ENCODE measurements at places on chromosomes 11 and 22.

DNA sequence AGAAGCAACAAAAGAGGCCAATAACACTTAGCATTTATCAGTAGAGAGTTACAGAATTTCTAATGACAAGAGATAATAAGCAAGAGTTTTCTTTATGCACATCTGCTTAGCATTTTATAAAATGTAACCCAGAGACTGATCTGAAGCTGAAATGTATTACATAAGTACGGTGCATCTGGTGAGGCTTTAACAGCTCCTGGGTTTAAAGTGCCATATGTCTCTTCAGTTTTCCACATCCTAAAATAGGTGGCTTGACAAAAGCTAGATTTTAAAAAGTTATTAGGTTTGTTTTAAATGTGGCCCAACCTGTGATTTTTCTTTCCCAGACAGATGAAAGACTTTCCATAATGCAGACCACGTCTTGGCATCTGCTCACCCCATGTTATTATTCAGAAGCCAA lies 620.7 kb upstream of the ARHGAP42 start:
- DNase-seq = no peak

- DNase-seq = no peak
Measured at GRCh38 chr11:20097319-20098221, 62.7 kb downstream of the DBX1 start.

DNA sequence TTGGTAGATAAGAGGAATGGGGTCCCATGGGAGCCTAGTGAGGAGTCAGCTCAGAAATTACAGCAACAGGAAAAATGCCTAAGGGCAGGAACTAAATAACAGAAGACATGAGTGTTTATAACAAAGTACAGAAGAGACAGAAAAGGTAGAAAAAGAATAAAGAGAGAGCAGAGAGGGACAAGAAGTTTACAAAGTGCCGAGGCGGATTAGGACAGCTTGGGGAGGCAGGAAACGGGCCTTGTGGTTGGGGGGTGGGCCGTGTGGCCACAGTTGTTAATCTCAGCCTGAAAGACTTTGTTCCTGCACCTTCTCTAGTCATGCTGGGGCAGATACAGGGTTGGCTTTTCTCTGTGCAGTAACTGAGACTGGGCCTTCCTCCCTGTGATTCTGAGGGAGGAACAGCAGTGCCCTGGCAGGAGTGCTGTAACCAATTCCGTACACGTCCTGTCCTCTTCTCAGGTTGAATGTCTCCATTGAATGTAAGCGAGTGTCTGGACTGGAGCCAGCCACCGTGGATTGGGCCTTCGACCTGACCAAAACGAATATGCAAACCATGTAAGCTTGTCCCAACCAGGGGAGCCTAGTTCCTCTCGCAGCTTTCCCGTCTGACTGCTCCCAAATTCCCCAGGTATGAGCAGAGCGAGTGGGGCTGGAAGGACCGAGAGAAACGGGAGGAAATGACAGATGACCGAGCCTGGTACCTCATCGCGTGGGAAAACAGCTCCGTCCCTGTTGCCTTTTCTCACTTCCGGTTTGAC lies 13.2 kb downstream of the NAA40 start:
- no peak for DNase-seq

DNA sequence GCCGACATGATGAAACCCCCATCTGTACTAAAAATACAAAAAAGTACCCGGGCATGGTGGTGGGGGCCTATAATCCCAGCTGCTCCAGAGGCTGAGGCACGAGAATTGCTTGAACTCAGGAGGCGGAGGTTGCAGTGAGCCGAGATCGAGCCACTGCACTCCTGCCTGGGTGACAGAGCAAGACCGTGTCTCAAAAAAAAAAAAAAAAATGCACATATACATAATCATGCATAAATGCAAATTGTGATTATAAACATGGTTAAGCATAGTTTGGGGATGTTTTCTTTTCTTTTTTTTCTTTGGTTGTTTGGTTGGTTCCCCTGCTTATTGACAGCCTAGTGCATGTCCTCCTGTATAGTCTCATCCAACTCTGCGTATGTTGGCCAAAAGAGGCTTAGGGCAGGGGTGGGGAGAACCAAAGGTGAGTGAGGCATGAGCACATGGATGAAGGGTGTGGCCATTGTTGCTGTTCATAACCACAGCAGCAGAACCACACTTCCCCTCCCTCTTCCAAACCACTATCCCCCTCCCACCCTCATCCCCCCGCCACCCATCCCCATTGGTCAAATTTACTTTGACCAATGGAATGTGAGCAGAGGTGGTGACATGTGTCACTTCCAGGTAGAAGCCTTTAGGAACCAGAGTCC lies 6.9 kb upstream of the VPS37C start:
- no peak for DNase-seq

DNA sequence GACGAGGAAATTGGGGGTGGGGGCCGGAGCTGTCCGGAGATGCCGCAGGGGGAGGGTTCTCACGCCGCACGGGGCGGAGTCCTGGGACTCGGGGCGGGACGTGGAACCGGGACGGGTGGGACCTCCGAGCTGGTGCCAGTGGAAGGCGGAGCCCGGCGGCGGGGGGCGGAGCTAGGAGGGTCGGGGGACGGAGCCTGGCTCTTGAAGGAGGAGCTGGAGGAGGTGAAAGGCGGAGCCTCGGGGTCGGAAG lies 271 bp downstream of the FKBP2 start:
- DNase-seq = peak; percentile 99

DNA sequence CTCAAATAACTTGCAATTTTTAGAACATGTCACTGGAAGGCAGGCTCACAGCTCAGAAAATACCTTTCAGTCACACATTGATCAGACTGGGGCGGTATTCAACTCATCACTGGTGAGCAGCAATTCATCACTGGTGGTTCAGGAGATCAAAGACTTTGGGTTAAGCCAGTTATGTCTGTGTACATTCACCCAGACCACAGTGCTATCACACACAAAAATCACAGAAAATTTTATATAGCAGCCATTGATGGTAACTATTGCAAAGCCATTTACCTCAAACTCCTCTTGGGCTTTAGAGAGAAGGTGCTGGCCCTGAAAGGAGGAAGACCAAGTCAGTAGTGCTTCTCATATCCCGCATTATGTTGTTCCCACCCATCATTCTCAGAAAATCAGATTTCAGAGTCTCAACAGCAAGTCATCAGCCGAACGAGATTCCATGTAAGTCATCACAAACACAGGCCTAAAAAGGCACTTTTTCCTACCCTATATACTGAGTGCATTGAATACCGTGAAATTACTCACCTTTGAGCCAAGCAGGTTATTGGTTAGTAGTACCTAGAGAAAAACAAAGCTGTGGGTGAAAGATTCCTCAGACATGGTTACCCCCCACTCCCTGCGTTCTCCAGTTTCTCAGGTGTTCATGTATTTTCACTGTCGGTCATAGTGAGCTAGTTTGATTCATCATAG lies 14.0 kb upstream of the WDR74 start:
- no peak for DNase-seq

- no peak for DNase-seq
Measured at GRCh38 chr11:133570376-133570775, 38.1 kb upstream of the OPCML start.

DNA sequence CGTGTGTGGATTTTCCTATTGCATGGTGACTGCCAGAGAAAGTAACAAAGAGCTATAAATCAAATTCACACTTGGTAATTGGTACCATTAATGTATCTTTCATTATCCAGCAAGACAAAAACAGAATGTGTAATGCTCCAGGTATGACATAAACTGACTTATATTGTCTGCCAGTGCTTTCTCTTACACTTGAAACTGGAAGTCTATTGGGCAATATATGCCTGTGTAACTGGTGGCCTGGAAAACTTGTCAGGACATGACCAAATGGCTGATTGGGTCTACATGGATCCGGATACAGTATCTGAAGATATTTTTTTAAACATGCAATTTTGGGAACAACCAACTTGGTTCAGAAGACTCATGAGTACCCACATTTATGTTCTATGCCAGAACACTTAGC lies 174.6 kb upstream of the ARHGAP42 start:
- no peak for DNase-seq

GRCh38 chr11:13118650-13119049 lies 109.5 kb downstream of the RASSF10 start:
- DNase-seq = no peak

GRCh38 chr11:102367364-102367763 lies 20.4 kb downstream of the BIRC2 start:
- no peak for DNase-seq

- DNase-seq = no peak
Measured at GRCh38 chr11:82356316-82356715, 377.3 kb downstream of the FAM181B start.

GRCh38 chr11:77082838-77083565 lies 16.2 kb downstream of the CAPN5 start:
- DNase-seq = peak; percentile 79

DNA sequence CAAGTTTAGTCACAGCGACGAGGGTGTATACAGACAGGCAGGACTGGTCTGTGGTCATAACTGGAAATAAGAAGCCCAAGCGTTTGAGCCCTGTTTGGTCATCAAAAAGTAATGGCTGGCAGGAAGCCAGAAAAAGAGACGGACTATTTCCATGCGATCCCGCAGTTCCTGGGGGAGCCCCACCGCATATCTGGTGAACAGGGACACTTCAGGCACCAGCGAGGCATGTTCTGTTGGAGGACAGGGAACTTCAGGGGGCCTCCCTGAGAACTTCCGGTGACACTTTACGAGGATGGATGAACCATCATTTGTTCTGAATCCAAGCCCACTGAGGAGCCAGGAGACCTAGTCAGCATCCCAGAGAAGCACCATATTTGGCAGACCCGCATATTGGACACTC lies 29.7 kb upstream of the TRIM29 start:
- no peak for DNase-seq

GRCh38 chr11:126080161-126080941 lies 17.7 kb upstream of the CDON start:
- no peak for DNase-seq

- no peak for DNase-seq
Measured at GRCh38 chr11:130203766-130204702, 44.5 kb downstream of the ST14 start.

DNA sequence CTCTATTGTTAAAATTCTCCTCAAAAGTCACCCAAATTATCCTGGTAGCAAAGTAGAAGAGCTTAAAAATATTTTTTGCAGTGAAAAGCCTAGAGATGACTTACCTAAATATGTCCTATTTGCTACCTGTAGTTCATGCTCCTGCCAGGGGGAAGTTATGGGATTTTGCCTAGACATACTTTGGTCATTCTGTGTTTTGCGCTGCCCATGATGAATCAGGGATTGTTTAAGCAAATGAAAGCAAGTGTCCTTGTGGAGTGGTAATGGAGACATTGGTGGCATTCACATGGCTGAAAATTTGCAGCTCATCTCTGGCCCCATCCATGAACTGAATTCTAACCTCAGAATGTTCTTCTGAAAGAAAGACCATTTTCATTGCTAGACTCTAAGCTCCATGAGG lies 14.6 kb upstream of the SESN3 start:
- DNase-seq = no peak

DNA sequence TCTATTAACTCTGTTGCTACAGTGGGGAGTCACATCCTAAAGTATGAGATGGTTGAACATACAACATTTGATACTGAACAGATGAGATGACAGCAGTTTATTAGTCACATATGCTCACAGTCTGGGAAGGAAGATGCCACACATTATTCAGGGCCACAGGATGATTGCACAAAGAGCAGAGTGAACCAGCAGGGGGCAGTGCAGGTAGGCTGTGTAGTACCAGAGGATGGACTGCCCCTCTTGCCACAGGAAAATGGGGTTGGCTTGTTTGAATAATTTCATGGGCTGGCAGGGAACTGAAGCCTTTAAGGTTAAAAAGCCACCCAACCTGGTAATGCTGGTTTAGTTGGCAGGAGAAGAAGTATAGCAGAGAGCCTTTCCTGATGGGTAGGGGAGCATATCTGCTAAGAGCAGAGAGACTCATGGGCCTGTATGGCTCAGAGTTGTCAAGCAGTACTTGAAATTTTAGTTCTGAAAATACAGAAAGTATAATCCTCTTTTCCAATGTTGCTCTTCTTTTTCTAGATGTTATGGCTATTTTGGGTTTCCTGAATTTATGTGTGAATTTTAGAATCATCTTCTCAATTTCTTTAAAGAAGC lies 180.4 kb upstream of the B3GAT1 start:
- no peak for DNase-seq

- no peak for DNase-seq
Measured at GRCh38 chr11:9004183-9004926, 554 bp upstream of the NRIP3 start.

DNA sequence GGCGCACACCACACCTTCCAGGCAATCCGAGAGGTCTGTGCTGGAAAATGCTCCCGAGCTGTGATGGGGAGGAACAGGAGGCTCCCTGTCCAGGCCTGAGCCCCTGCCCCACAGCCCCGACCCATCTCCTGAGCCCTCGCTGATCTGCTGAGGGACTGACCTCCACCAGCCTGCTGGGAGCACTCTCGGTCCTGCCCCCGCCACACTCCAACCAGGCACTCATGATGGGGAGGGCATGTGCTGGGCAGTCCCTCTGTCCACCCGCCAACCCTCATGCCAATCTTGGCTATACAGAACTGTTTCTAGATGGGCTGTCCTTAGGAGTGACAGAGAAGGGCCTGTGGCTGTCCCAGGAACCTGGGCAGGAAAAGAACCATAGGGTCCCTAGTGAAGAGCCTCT lies 70.8 kb downstream of the TRMU start:
- peak; percentile 50 for DNase-seq

GRCh38 chr11:96113193-96113681 lies 189.3 kb upstream of the MTMR2 start:
- no peak for DNase-seq

DNA sequence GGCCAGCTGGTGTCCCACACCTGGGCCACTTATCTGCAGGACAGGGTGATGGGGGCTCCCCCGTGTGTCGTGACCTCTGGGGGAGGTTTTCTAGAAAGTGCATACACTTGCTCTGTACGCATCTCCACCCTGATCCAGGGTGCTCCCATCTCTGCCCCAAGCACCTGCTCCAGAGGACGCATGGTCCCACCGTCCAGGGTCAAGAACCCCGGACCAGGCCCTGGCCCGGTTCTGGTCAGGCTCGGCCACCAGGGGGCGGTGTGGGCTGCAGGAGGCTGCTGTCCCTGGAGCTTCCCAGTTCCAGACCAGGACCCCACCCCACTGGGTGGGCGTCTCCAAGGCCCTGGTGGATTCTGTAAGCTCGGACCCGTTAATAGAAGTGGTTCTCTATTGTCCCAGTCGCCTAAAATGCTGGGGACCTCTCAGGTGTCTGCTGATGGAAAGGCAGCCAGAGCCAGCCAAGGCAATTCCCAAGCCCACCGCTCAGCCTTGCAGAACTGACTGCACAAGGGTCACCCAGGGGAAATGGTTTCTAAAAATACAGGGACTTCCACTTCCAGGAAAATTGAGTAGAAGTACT lies 34.7 kb upstream of the SEPTIN5 start:
- DNase-seq = peak; percentile 71

GRCh38 chr11:108985945-108986279 lies 321.0 kb downstream of the DDX10 start:
- no peak for DNase-seq

DNA sequence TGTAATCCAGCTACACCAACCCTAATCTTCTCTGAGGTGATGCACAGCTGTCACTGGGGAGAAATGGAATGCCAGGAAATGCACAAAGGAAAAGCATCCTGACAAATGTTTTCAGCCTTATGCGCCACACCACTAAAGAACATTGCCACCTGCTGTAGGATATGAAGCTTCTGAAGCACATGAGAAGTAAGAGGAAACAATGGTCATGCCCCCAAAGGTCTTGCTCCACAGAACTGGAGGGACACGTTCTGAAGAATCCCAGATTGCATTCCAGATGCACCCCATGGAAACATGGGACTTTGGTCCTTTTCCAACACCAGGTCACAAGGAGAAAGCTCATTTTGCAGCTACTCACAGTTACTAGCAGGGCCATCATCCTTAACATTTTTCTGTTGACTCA lies 48.7 kb upstream of the ZBED5 start:
- DNase-seq = no peak

All from left cardiac atrium (tissue), 4 donors.